Globus pallidus (tissue), 1 donor: ENCODE measurements at places on chromosomes 16 and 17.

DNA sequence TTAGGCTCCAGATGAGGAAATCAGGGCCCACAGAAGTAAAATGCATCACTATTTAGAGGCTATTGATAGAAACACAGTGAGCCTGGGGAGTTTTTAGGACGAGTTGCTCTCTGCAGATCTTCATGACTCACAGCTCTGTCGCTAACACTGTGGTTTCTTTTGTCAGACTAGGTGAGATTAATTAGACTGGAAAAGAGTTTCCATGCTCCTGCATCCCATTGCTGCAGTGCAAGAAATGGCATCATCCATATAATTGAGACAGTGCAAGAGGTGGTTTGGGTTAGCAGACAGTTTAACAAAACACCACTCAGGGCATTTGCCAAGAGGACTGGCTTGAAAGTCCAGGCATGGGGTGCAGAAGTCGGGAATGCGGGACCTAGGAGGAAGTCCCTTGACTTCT, 198.8 kb upstream of the CACNG5 start:
- no peak for DNase-seq

GRCh38 chr17:40560592-40561293, 4.5 kb downstream of the CCR7 start:
- DNase-seq = no peak

GRCh38 chr17:38601539-38602351, 4.0 kb downstream of the SRCIN1 start:
- DNase-seq = no peak

DNA sequence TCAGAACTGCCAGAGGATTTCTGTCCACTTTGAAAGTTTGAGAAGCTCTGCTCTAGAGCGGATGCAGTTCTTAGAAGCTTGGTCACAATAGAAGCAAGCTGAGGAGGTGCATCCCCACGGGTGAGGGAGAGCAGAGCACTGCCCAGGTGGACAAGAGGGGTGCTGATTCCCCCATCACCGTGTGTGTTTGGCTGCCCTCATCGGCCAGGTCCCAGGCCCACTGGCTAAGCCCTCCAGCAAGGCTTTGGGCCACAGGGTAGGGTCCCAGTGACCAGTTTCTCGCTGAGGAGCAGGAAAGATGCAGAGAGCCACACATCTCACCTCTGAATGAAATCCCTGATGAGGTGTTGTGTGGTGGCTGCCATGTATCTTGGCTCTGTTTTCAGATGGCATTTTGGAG, 26.9 kb downstream of the NMT1 start:
- no peak for DNase-seq

GRCh38 chr16:81558444-81559175, 114.0 kb downstream of the CMIP start:
- DNase-seq = peak; percentile 7

- no peak for DNase-seq
Measured at GRCh38 chr16:57571098-57571497, 28.7 kb downstream of the ADGRG5 start.

DNA sequence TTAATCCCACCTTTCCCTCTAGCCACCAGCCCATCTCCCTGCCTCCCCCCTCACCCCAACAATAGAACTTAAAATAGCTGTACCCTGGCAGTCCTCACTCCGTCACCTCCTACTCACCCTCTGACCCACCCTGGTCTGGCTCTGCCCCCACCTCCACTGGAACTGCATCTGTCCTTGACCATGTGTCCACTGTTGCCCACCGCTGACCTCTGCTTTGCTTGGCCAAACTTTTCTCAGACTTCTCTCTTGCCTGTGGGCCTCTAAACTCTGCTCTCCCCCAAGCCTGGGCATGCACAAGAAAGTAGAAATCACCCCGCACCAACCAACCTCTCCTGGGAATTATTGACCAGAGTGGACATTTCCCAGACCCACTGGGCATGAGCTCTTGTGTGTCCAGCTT, 169.8 kb downstream of the WSCD1 start:
- DNase-seq = no peak

DNA sequence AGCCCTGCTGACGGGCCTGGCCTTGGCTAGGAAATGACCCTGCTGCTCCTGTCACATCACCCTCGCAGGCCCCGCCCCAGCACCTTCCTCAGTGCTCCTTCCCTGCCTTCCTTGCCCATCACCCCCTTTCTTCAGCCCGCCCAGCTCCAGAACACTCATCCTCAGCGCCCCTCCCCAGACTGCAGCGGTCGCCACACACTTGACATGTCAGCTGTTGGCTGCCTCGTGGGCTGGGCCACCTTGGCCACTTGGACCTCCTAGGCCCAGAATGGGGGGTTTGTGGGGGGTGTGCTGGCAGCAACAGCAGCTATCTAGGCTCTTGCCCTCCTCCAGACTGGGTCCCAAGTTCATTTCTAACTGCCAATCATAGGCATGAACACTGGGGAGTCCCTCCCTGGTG, 10.6 kb downstream of the ELMO3 start:
- no peak for DNase-seq

- DNase-seq = no peak
Measured at GRCh38 chr16:85762970-85763369, 12.1 kb upstream of the C16orf74 start.
